ENCODE measurements at places on chromosomes 13 and 19.

GRCh38 chr19:48469289-48469881 is at the start of gene CYTH2:
CYTH2 (plus strand) TSS chr19:48469369; CDS start chr19:48469508, 139 bp downstream.
- DNase-seq: peak; percentile 76

DNA sequence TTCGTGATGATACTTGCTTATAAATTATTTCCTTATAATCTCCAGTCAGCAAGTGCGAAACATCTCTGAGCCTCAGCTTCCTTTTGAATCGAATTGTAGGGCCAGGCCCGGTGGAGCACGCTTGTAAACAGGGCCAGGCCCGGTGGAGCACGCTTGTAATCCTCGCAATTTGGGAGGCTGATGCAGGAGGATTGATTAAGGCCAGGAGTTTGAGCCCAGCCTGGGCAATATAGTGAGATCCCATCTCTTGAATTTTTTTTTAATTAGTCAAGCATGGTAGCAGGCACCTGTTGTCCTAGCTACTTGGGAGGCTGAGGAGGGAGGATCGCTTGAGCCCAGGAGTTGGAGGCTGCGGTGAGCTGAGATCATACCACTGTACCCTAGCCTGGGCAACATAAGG is 116.2 kb upstream of the MCF2L start:
- DNase-seq: no peak

DNA sequence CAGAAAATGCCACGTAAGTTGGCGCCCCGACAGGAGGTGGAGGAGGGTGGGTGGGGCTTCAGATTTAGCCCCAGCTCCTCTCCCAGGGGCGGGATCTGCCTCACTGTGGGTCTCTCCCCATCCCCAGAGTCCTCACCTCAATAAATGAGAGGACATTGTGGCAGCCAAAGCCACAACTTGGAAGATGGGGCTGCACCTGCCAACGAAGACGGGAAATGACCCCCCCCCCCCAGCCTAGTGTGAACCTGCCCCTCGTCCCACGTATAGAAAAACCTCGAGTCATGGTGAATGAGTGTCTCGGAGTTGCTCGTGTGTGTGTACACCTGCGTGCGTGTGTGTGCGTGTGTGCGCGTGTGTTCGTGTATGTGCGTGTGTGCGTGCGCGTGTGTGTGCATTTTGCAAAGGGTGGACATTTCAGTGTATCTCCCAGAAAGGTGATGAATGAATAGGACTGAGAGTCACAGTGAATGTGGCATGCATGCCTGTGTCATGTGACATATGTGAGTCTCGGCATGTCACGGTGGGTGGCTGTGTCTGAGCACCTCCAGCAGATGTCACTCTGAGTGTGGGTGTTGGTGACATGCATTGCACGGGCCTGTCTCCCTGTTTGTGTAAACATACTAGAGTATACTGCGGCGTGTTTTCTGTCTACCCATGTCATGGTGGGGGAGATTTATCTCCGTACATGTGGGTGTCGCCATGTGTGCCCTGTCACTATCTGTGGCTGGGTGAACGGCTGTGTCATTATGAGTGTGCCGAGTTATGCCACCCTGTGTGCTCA is 1.5 kb upstream of the TRAPPC5 start:
- no peak for DNase-seq

DNA sequence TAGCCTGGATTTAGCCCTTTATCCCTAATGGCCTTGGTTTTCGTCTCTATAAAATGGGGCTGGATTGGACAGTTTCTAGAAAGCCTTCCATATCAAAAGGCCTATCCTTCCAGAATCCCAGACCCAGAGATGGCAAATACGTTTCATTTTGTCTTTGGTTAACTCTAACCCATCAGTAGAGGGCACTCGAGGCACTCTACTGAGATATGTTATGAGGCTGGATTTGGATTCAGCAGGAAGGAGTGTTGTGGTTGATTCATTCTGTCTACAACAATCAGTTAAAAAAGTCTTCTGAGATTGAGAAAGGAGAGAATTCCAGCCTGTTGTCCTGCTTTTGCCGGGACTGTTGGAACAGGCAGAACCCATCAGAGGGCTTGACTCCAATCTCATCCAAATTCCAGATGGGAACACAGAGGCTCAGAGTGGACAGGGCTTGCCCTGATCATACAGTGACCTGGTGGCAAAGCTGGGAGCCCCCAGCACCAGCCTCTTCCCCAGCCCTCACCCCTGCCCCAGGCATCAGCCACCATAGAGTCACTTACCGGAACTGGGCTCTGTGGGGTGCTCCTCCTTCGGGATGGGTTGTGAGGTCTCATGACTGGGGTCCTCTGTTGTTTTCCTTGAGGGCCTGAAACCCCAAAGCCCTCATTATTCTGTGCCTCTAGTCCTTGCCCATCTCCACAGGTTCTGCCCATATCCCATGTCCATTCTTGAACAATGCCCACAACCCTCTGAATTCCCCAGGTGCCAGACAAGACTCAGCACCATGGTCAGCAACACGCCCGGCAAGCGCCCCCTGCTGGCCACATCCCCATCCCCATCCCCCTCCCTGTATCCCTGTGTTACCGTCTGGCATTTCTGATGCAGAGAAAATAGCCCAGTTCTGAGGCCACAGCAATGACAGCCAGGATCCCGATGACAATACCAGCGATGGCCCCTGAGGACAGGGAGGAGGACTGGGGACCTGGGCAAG is 12.3 kb upstream of the ZNF180 start:
- DNase-seq: peak; percentile 63

DNA sequence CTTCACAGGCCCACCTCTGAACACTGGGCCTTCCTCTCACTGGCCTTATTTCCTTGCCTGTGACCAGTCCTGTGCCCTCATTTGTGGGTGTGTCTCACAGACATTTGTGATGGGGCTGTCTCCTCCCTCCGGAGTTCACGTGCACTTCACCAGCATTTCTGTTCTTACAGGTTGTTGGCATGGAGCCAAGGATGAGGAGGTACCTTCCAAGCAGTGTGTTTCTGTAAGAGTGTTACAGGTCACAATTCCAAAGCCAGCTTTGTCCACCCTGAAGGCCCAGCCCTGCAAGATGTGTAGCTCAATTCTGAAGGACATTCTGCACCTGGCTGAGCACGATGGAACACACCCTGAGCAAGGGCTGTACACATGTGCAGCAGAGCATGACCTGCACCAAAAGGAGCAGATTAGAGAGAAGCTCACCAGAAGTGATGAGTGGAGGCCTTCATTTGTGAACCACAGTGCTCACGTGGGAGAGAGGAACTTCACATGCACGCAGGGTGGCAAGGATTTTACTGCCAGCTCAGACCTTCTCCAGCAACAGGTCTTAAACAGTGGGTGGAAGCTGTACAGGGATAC is 8.1 kb downstream of the ZNF749 start:
- DNase-seq: no peak

DNA sequence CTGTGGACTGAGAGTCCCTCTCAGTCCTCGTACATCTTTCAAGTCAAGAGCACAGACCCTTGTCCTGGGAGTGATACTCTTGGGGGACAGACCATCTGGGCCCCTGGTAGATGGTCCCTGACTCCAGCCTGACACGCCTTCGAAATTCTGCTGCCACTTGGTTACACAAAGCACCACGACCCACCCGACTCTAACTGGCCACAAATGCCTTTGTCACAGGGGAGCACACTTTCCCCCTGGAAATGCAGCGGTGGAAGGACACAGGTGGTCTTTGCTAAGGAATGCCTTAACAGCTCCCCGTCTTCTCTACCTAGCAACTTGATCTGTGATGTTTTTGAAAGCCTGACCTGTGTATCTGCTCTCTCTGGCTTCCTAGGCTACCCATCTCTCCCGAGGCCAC is 13.8 kb upstream of the DHRS12 start:
- no peak for DNase-seq

GRCh38 chr19:10419200-10419645 is 1.1 kb upstream of the PDE4A start:
- no peak for DNase-seq

GRCh38 chr19:5948752-5949564 is 29.0 kb downstream of the RANBP3 start:
- DNase-seq: no peak

GRCh38 chr19:38210458-38210987 is 13.5 kb downstream of the DPF1 start:
- DNase-seq: no peak

GRCh38 chr19:17348700-17349099 is 11.3 kb downstream of the GTPBP3 start:
- no peak for DNase-seq

DNA sequence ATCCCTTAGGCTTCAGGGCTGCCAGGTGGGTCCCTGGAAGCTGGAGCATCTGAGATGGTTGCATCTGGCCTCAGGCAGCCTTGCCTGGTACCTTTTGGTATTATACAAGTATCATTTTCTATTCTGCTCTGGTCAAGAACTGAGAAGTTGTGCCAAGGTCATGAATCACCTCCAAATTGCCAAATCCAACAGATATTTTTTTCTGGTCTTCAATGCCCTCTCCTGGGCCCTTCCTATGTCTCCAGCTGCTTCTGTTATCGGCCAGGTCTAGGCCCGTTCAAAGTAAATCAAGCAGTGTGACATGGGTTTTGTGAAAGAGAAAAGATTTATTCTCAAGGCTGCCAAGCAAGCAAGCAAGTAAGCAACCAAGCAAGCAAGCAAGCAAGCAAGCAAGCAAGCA is 271.1 kb upstream of the MAB21L1 start:
- DNase-seq: no peak

- DNase-seq: no peak
These were observed 10.2 kb downstream of the COLGALT1 start for GRCh38 chr19:17565611-17566010.

DNA sequence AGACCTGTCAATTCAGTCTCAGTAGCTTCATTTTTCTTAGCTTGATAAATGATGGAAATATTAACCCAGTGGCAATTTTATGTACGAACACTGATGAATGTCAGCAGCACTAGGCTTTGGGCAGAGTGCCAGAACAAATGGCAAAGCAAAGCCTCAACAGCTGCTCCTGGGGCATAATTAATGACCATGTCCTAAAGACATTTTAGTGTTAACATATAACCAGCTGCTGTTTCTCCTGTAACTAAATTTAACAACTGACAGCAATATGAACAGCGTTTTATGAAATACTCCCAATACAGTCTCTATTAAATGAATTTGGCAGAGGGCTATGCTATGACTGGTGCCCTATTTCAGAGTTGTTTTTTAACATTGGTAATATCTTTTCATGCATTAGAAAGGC is 47.1 kb downstream of the ZNF568 start:
- no peak for DNase-seq

- no peak for DNase-seq
These were observed 3.7 kb upstream of the FCER2 start for GRCh38 chr19:7705387-7706187.

- no peak for DNase-seq
These were observed 4.8 kb downstream of the DPF1 start for GRCh38 chr19:38219221-38219620.

DNA sequence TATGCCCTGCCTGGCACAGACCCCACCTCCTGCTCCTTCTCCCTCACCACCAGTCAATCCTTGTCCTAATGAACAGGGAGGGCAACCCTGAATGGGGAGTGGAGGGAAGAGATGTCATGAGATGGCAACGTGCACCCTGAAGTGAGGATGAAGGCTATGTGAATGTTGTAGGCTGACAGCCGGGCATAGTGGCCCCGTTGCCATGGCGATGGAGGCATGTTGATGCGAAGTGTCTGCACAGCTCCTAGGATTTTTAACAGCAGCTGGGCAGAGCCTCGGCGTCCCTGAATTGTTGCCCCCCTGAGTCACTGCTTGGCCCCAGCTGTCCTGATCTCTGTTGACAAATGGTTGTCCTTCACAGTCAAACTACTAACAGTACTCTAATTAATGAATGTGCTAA is 4.8 kb upstream of the ALOX5AP start:
- no peak for DNase-seq

DNA sequence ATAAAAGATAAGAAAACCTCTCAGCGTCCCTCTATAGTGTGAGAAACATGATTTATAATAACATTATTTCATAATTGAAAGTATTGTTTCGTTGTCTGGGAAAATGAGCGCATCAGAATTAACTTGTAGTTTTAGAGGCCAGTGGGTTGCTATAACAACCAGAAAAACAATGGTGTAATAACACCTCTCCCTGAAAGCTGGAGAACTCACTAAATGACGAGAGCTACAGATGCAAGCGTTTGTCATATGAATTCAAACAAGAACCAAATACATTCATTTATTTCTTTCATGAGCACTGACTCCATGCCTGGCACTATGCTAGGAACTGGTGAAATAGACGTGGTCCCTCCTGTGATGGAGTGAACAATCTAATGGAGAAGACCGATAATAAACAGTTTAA is 16.3 kb downstream of the KBTBD7 start:
- DNase-seq: no peak

DNA sequence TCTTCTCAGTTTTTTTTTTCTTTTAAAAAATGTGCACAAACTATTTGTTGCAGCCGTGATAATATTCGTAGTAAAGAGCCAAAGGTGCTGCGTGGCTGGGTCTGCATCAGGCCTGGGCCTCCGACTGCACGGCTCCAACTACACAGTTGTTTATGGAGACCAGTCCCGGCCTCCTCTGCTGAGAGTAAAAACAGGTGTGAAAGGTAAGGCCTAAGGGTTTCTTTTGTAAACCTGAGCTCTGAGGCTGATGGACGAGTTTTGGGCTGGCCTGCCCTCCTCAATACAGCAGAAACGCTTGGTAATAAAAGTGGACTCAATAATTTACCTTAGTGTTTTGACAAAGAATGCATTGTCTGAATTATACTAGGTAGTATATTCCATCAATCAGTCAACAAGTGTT is 3.9 kb downstream of the MBNL2 start:
- no peak for DNase-seq
